Activated CD4-positive, alpha-beta T cell treated with anti-CD3 and anti-CD28 coated beads, Interleukin-2, amount 50 U/mL, for 4 hours (primary cell): ENCODE measurements at places on chromosomes 3 and 15.
A peak's percentile ranks its signal among the peaks of the same experiment; 100 is the strongest.

DNA sequence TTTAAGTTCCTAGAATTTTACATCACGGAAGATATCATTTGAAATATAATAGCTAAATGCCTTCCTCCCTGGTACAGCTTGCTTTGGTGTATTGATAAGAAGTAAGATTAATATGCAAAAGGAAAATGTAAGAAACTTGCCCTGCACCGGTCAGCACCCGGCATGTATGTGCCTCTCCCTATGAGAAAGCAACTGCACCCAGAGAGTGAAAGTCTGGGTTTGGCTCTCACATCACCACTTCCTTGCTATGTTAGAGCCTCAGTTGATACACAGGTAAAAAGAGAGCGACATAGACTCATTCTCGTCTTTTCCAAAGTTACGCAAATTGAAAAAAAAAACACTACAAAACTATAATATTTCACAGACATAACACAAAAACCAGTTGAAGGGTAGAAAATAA is 96.7 kb downstream of the FOXP1 start:
- DNase-seq, result peak; percentile 28

DNA sequence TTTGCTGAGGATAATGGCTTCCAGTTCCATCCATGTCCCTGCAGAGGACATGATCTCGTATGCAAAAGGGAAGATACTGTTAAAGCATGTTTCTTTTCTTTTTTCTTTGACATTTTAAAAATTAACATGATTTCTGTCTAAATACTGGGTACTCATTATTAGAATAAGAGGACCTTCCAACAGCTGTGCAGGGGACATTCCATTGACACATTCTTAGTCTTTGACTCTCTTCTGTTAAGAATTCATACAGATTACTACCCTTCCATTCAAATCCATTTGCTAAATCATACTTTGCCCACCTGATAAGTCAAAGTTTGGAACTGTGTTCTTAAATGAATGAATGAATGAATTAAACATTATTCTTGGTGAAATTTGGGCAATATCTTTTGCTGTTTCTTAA is 5.1 kb upstream of the CP start:
- no peak for DNase-seq

- DNase-seq, result no peak
Observed at GRCh38 chr3:126061301-126062032, 22.5 kb downstream of the SLC41A3 start.

GRCh38 chr3:160879859-160880258 is 123.8 kb downstream of the PPM1L start:
- no peak for DNase-seq
